ENCODE measurements at places on chromosomes 6 and 20.

GRCh38 chr6:17688481-17688880, 18.2 kb downstream of the NUP153 start:
- no peak for DNase-seq

- DNase-seq: no peak
Observed at GRCh38 chr20:23493172-23493772, 2.4 kb downstream of the CST8 start.

- no peak for DNase-seq
Observed at GRCh38 chr6:154106251-154106650, 67.2 kb downstream of the OPRM1 start.

DNA sequence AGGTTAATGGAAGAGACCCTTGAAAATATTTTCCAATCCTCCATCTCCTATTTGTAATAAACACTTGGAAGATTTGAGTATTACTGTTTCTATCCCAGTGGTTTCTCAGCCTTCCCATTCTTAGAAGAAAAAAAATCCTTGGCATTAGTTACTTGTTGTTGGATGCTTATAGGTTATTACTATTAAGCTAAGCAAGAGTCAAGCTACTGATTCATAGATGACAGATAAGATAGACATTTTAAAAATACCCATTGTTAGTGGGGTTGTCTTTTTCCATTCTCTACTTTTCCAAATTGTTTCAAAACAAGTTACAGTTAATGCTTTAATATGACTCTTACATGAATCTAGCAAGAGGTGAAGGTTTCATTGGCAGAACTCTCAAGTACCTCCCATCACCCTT, 158.5 kb downstream of the HIVEP2 start:
- no peak for DNase-seq

DNA sequence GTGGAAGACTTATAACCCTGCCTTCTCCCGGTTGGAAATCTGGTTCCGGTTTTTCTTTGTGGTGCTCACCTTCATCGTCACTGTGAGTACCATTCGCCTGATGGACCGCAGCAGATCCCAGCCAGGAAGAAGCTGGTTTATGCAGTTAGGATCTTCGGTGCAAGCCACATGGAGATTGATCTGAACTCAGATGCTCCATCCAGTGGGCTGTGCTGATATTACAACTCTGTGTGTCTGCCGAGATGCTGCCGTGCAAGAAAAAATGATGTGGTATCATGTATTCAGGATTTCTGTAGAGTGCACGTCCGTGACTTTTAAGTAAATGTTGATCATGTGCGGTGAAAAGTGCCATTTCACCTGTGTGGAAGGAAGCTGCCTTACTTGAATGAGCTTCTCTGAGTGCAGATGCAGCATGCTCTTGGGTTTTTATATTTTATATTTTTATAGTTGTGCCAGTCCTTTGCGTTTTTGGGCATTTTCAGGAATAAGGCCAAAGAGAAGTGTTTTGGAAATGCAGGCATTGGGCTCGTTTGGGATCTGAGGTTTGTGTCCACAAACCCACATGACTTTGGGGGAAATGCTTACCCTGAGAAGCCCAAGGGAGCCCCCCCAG, 39.2 kb downstream of the DYNLT1 start:
- DNase-seq: peak; percentile 54

Measured in left lobe of liver (tissue), 2 donors.